ENCODE measurements at places on chromosomes 1 and 21.

GRCh38 chr1:155206891-155207805 is 549 bp downstream of the THBS3 start:
- DNase-seq = peak; percentile 78

DNA sequence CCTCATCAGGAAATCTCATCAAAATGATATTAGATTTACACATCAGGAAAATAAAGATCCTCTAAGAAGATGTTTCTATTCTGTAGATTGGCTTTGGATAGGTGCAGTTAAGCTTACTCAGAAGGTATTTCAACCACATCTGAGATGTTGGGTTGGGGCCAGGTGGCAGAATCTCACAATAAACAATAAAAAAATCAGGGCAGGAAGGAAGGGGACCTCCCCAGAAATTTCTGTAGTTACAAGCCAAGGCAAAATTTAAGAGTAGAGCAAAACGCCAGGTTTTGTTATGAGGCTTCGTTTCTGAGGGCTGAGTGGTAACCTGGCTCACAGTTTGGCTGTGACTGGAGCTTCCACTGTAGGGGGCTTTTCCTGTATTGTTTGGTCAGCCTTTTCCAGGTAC is 84.8 kb downstream of the HUNK start:
- no peak for DNase-seq

DNA sequence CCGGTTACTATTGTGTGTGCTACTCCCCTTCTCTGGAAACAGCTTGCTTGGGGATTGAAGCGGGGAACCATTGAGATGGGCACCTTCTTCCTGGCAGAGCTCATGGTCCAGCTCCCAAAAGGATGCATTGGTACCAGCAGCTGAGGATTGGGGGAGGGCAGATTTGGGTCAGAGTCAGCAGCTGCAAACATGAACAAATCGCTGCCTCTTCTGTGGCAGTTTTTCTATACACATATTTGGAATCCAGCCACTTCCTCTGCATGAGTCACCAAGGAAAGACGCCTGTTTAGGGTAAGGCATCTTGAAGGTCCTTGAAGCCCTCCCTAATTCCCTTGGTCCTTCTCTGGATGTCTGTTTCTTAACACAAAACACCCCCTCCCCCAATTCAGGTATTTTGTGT is 104.7 kb downstream of the DAB1 start:
- DNase-seq = no peak

DNA sequence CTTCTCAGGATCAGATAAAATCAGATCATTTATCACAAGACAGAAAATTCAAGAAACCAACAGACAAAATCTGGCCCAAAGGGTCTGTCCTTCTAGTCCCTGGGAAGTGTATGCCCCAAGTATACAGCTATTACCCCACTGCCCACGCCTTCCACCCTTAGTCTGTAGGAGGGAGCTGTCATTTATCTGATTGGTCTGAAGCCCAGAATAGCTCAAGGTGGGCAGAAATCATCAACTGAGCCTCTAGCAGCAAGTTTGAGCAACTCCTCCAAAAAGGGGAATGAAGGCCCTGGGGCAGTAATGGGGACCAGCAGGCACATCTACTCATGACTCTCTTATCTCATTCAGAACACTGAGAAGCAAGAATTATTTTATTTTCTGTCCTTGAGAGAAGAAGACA is 126.9 kb downstream of the MATN1 start:
- no peak for DNase-seq

GRCh38 chr1:73979684-73980083 is 218.3 kb downstream of the LRRIQ3 start:
- no peak for DNase-seq

DNA sequence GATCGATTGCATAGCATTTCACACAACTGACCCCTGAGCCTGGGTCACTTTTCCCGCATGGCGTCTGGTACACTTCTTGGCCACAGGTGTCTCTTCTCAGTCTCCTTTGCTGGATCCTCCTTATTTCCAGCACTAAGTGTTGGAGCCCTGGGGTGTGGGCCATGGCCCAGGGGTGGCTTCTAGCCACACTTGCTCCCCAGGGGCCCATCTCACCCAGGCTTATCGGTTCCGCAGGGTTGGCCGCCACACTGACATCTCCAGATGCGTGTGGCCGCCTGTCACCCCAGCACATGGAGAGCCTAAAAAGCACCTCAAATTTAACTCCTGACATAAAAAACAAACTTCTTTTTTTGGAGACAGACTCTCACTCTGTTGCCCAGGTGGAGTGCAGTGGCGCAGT is 2.4 kb downstream of the THAP3 start:
- no peak for DNase-seq

DNA sequence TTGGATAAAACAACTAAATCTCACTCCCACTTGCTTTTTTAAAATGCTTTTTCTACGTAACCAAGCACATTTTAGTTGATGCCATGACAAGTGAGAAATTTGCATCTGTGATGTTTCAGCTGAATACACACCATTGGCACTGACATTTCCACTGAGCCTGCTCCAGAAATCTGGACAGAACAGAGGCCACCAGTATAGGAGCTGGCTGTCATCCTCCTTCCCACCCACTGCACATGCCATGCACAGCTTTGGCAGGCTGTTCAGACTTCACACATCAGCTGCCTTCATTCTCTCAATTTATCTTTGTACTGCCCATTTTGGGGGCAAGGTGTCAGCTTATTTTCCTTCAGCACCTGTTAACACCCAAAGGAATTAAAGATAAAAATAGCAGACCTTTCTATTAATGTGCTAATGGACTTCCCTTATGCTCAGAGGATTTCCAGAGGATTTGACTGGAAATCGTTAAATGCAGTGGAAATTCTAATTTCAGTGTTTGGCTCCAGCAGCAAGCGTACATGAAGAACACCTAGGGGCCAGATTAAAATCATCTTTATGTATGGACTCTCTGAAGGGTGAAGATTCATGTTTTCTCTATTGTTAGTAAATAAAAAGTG is 12.9 kb upstream of the PODN start:
- DNase-seq = no peak

DNA sequence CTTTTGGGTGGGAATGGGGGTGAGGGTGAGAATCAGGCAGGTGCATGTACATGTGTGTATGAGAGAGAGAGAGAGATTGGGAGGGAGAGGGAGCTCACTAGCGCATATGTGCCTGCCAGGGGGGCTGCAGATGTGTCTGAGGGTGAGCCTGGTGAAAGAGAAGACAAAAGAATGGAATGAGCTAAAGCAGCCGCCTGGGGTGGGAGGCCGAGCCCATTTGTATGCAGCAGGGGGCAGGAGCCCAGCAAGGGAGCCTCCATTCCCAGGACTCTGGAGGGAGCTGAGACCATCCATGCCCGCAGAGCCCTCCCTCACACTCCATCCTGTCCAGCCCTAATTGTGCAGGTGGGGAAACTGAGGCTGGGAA is 95.0 kb downstream of the EPHB2 start:
- DNase-seq = no peak

DNA sequence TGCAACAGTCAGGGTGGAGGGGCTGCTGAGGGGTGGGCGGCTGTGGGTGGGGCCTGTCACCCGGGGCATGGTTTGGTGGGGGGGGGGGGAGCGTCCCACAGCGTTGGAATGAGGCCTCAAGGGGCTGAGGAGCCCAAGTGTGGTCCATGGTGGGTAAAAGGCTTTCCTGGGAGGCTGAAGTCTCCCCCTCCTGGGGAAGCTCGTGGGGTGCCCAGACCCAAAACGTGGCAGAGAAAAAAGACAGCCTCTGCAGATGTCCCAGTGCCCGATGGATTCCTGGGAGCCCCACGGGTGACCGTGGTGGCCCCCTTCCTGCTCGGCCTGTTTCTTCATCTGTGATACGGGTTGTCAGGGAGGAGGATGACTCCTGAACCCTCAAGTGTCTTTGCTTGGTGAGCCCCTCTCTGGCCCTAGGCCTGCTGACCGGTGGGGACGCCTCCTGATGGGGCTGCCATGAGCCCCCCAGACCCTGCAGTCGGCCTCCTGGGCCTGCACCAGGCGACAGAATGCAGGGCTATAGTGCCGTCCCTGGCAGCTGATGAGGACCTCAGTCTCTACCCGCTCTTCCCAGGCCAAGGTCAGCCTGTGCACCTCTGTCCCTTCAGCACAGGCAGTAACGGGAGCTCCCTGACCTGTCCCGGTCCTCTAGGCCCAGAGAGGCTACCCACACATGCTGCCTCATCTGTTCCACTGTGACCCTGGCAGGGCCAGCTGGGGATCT is 1.1 kb downstream of the OBSCN start:
- no peak for DNase-seq

DNA sequence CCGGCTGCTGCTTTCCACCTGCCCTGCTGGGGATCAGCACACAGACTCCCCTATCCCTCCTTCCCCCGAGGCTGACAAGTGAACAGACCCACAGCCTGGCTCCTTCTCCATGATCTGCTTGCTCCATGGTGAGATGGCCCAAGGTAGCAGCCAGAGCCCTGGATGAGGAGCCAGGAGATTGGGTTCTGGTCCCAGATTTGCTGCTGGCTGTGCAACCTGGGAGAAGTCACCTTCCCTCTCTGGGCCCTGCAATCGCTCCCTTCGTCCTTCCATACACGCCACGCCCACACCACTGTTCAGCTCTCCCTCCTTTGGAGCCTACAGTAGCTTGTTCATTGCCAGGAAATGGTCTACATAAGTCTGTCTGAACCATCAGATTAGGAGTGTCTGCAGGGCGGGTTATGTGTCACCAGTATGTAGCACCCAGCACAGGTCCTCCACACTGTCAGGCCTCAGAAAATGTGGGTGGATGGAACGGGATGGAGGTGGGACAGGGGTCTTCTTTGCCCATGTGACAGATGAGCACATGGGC is 9.2 kb upstream of the EPHA8 start:
- DNase-seq = no peak

- no peak for DNase-seq
These were observed 162.6 kb downstream of the GRIK1 start for GRCh38 chr21:29777160-29777559.

All from anterior cingulate cortex (tissue), 58 donors.